ENCODE measurements at places on chromosomes 4 and X. TPM values are rescaled to one million over a fixed set of nuclear protein-coding genes. Genes with fewer than 3 reads are reported as not detected.

The IDUA gene
- 56.9 TPM for total RNA-seq

DNA sequence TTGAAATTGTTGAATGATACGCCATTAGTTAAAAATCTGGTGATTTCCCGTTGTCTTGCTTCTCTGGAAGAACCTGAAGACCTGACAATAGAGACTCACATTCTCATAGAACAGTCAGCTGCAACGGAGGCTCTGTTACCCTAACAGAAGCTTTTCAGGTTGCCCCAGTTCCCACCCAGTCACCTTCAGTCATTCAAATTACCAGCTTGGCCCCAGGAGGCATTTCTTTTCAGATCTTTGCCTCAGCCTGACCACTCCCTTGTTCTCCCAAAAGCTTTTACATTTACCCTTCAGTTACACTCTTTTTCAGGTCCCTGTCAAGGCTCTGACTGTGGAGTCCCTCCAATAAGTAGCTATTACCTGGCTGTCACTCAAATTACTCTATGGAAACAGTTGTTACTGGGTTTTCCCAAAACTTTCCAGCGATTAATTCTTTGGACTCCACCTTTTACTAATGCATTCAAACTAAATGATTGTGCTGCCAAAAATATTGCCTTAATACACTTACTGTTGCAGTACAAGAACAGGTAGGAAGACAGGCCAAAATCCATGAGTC, 162.2 kb upstream of the FTHL17 start:
- DNase-seq: no peak

DNA sequence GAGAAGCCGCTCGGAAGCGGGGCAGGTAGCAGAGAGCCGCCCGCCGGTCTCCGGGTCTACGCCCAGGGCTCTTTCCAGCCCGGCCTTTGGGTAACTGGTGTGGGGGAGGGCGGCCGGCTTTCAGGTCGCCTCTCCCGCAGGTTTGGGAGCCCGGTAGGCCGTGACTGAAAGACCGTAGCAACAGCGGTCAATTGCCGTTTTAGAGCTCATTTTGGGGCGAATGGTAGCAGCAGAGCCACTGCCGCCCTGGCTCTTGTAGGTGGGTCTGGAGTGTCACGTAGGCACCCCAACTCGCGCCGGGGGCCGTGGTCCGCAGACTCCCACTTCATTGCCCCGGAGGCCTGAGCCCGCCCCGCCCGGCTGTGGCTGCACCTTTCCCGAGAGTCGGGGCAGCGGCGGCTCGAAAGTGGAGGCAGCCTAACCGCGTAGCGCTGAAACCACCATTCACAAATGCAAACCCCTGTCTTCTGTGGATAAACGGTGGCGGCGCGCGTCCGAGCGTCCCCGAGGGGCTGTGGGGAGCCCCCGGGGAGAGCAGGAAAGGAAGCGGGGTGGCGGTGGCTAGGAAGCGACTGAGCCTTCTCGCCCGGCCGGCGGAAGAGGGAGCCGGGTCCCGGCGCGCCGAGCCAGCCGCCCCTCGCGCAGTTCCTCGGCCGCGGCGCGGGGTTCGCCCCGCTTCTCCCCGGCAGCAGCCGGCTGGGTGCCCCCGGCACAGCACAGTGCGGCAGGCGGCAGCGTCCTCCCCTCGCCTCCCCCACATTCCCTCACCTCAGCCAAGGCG, 2185.1 kb upstream of the TENM3 start:
- no peak for DNase-seq

DNA sequence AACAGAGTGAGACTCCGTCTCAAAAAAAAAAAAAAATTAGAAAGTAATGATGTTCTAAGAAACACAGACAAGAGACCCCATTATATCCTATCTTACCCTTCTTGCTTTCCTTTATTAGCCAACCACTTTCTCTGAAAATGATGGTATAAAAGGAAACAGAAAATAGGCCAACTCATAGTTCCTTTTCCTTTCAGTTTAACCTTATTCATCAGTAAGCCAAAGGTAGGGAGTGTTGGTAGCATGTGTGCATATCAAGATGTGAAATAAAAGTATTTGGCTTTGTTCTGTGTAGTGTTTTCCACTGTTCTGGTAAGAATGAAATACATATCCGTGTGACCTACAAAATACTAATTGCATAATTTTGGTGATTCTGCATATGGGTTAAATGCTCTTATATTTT, 266.6 kb downstream of the ZNF674 start:
- DNase-seq: no peak

Measured in T-helper 17 cell (primary cell).